Colonic mucosa (tissue), 4 donors: ENCODE measurements at places on chromosomes 7 and 10.

GRCh38 chr10:32050177-32050576, 6.0 kb downstream of the KIF5B start:
- no peak for DNase-seq

- DNase-seq, result no peak
Measured at GRCh38 chr7:127245607-127246006, 7.1 kb downstream of the GRM8 start.

- DNase-seq, result no peak
Measured at GRCh38 chr7:152340161-152340560, 95.6 kb downstream of the KMT2C start.

- DNase-seq, result no peak
Measured at GRCh38 chr10:68553599-68553998, 6.5 kb upstream of the TET1 start.

GRCh38 chr7:109158246-109158645, 588.6 kb downstream of the DNAJB9 start:
- DNase-seq, result no peak
